Activated CD4-positive, alpha-beta T cell treated with anti-CD3 and anti-CD28 coated beads, Interleukin-2, amount 50 U/mL, for 16 hours (primary cell): ENCODE measurements at places on chromosomes 1 and 21.

- DNase-seq = no peak
Measured at GRCh38 chr1:151502859-151503780, 8.1 kb upstream of the CGN start.

GRCh38 chr1:183880531-183881243 lies 75.8 kb downstream of the RGL1 start:
- DNase-seq = no peak

GRCh38 chr1:24416666-24417391 lies 1.2 kb downstream of the NIPAL3 start:
- DNase-seq = peak; percentile 75

- DNase-seq = no peak
Measured at GRCh38 chr1:177558372-177558771, 387.6 kb downstream of the BRINP2 start.

DNA sequence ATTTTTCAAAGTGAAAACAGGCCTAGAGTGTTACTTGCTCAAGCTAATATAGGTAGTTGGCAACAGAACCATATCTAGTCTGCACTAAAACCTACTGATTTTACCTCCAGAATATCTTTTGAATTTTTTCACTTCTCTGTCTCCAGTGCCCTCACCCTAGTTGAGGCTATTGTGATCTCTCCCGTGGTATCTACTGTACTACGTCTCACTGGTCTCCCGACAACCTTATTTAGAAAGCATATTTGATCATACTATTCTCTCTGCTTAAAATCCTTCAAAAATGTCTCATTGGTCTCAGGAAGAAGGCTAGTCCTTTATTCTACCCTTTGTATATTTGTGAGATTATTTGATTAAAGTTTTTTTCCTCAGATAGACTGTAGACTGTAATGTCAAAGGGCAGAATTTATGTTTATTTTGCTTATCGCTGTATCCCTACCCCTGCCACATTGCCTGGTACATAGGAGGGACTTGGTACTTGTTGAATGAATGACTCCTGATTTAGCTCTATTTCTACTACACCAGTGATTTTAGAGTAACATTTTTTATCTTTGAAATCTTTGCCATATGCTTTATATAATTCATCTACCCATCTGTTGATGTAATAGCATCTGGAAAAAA lies 135.5 kb upstream of the KIAA1614 start:
- DNase-seq = no peak
